ENCODE measurements at places on chromosomes 1 and 21. TPM values are rescaled to one million over a fixed set of nuclear protein-coding genes. Genes with fewer than 3 reads are reported as not detected.

GRCh38 chr1:172971241-172971640, 79.5 kb downstream of the TNFSF18 start:
- no peak for DNase-seq

- DNase-seq = no peak
Measured at GRCh38 chr1:160217481-160218051, 12.4 kb downstream of the PEA15 start.

GRCh38 chr1:201505503-201505890, 1.4 kb downstream of the CSRP1 start:
- DNase-seq = no peak

GRCh38 chr1:173917149-173917548, at the start of gene SERPINC1:
SERPINC1 (minus strand) TSS chr1:173917327; CDS start chr1:173917259, 68 bp downstream.
- DNase-seq = no peak

DNA sequence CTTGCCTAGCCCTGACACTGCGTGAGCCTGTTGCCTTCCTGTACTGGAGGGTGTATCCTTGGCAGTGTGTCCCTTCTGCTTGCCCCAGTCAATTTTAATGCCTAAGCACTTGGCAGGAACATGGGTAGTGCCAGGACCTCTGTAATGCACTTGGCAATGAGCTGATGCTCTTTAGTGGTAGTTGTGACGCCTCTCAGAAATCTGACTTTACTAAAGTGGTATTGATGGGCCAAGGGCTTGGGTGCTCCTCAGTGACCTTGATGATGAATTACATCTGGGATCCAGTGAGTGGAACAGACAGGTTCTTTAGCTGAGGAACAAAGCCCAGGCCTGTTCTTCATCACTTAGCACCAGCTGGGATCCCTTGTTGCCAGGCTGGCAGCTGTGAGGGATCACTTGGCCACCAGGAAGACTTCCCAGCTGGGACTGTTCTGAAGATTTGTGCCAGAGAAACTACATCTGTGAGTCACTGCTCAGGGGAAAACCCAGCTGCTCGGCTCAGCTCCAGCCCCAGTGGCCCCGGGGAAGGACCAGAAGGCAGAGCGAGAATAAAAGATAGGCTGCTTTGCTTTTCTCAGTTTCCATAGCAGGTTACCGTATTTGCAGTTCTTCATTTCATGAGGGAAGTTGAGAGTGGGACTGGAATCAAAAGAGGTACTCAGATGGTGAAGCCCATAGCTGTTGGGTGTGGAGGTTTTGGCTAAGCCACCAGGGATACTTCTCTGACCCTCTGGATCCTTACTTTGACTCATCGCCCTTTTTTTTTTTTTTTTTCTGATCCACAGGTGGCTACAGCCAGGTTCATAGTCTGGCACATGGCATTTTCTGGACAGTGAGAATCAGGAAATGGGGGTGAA, 28.5 kb upstream of the KCNA2 start:
- peak; percentile 91 for DNase-seq

DNA sequence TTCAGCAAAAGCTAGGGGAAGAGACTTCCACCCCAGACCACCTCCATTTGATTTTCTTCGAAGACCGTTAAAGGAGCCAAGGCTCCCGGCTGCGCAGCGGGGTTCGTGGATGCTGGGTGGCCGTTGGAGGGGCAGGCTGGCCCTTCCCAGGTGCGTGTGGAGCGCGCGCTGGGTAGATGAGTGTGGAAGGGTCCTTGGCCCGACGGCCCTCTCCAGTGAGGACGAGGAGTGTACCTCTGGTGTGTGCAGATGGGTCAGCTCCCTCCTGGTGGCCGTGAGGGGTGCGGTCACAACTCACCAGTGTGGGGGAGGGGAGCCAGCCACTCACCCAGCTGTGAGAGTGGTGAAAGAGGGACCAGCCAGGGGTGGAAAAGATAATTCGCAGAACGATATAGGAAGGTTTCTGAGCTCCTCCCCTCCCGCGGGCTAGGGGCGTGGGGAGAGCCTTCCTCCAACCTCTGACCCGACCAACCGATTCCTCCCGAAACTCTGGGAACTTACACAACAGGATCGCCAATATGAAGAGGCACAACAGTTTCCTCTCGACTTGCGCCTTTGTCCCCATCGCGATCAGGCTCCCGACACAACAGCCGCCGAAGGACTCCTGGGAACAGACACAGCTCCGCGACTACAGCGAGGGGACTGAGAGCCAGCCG, at the start of gene F11R:
Gene F11R, minus strand, starts transcription at position 644 of the 656 bp plus-strand sequence. Its CDS starts 79 bp downstream, at position 565.
- peak; percentile 46 for DNase-seq

DNA sequence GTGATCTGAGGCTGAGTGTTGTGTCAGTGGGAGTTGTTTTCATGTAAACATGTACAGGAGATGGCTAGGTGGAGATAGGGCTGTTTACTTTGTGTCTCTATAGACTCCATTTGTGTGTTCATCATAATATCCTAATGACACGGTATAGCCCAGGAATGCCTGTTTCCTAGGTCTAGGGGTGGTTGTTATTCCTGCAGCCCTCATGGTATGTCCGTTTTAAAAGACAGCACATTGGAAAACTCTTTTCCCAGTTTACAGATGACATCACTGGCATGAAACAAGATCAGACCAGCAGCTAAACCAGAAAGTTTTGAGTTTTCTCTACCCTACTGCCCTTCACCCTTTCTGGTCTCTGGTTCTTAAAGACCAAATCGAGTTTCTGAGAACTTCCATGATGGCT, 227.3 kb upstream of the TMEM51 start:
- no peak for DNase-seq

DNA sequence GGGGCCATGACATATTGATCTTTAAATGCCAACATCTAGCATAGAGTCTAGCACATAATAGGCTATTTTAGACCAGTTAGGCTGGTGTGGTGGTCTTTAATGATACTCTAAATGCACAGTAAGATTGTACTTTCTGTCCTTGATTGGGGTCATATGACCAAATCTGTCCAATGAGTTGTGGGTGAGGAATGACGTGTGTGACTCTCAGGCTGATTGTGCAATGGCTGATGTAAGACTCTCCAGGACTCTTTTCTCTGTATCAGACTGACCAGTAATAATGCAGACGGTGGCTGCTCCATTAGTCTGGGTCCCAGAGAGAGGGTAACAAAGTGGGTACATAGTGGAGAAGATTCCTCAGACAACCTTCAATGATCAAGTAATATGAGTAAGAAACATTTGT, 541.6 kb upstream of the CAMK1G start:
- no peak for DNase-seq

GRCh38 chr1:218698141-218698540, 353.0 kb downstream of the TGFB2 start:
- DNase-seq = no peak

DNA sequence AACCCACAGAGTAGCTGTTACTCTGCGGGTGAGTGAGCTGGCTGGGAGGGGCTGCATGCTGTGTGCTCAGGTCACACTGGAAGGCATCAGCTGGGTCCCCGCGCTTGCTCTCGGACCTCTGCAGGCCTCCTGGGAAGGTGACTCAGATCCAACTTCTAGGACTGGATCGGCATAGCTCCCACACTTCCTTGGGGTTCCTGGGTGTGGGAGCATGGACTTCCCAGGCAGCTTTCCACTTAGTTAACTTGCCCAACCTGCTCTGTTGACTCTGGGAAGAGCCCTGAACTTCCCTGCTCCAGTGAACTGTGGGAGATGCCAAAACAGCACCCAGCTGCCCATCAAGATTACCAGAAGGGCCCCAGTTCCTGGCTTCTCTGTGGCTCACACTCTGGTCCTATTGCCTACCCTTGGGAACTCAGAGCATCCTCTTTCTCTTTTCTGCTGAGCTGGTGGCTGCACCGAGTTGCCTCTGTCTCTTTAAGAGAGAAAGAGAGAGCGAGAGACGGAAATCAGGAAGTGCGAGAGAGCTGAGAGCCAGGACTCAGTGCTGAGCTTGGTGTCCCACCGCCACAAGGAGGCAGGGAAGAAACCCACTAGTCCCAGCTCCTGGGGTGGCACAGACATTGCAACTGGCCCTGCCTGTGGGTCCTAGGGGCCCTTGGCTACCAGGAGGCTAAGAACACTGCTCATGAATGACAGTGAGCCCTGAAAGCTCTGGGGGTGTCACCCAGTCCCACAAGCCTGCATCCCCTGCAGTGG, at the start of gene IKBKE:
Gene IKBKE, plus strand, starts transcription at position 544 of the 759 bp plus-strand sequence. CDS start 2,752 bp downstream, outside the sequence.
- DNase-seq = no peak

DNA sequence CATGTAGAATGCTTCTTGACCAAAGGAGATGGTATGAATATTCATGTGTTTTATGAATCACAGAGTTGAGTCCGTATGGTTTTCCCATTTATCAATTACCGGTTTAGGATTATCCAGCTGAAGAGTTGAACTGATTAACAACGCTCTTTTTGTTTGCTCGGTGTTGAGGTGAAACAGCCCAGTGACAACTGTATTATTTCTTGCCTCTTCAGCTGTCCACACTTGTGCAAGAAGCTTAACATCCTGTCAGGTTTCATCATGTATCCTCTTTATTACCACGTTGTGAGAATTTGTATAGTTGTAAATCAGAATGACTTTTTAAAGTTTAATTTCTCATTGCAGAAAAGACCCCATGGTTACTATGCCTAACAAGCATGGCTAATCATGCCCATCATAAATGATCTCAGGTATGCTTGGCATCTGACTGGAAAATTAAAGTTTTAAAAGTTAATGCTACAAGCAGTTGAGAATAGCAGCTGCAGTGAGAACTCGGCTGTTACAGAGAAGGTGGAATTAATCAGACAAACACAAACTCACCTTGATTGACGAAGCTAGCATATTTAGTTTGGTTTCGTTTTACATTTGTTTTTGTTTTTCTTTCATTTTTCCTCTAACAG, 563.2 kb upstream of the ADGRL2 start:
- no peak for DNase-seq

DNA sequence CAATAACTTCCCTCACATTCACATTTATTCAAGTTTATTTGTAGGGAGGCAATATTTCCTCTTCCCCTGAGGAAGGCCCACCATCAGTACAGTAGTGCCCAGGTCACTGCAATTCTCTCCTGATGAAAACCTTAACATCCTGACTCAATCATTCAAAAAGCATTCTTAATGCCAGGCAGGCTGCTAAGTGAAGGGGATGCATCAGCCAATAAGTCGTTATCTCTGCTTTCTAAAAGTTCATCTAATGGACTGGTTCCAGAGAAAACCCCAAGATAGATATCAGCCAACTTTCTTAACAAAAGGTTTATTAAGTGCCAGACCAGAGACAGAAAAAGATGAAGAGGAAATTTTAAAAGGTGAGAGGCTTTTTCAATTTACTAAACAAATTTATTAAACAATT, 17.3 kb downstream of the OTUD7B start:
- DNase-seq = no peak

DNA sequence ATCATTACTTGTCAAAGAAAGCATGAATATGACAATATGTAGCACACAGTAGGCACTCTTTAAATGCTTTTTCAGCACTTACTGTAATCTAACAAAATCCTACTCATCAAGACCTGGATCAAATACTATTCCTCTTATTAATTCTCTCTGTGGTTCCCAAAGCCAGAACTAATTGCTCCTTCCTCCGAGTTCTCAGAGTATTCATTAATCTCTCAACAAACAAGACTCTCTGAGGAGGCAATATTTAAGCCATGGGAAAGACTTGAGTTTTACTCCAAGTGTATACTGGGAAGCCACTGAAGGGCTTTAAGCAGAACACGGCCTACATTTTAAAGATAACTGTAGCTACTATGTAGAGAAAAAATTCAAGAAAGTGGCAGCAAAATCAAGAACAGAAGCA, 79.7 kb downstream of the ENAH start:
- DNase-seq = no peak

GRCh38 chr1:94805912-94806311, 14.2 kb upstream of the SLC44A3 start:
- no peak for DNase-seq

GRCh38 chr1:42266253-42267135, 68.5 kb downstream of the FOXJ3 start:
- no peak for DNase-seq

DNA sequence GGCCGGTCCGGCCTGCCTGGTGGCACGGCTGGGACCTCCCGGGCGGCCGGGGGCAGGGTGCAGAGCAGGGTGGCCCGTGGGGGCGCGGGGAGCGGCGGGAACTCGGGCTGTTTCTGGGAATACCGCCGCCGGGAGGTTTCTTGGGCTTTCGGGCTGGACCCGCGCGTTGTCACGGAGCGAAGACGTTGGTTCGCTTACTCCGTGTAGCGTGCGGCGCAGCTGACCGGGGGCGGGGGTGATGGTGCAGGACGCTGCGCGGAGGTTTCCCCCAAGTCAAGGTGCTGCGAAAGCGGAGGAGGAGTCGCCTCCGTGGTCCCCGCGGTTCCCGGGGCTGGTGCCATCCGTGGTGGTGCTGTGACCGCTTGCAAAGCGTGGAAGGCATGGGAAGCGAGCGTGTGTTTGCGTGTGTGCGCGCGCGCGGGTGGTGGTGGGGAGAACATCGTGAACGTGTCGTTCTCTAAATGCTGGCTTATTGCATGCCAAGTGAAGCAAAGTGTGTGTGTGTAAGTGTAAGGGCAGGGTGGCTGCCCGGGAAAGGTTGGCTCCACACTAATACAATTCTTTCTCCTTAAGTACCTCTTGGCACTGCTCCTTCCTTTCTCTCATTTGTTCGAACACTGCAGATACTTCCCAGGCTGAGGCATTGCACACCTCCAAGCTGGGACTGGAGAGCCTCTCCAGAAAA, 1.1 kb downstream of the RYR2 start:
- peak; percentile 18 for DNase-seq

DNA sequence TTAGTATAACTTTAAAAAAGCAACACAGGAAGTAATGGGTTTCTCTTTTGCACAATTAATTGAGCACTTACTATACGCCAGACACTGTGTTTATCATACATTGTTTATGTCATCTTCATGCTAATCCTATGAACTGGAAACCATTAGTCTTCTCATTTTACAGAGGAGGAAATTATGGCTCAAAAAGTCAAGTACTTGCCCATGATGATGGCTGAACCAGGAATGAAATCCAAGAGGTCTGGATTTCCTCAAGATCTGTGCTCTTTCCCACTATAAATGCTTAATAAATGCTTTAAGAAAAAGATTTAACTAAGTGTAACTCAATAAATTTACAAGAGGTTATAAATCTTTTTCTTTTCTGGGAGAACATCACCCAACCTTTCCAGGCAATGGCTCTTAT, 303.7 kb upstream of the RRP15 start:
- no peak for DNase-seq

FCRL2 gene
- polyA plus RNA-seq = 0.06 TPM

GPR25 gene
- polyA plus RNA-seq = not detected

TRIM58 gene
- 2.6 TPM for polyA plus RNA-seq

DCDC2B gene
- 2.7 TPM for polyA plus RNA-seq

Data from right lung (tissue), 10 donors.